NCI-H460 (cell line): ENCODE measurements at places on chromosomes 2 and 18. TPM values are rescaled to one million over a fixed set of nuclear protein-coding genes. Genes with fewer than 3 reads are reported as not detected.

- no peak for DNase-seq
Measured at GRCh38 chr2:238425979-238426567, 654 bp upstream of the ASB1 start.

- no peak for DNase-seq
Measured at GRCh38 chr2:225763711-225764110, 364.2 kb downstream of the NYAP2 start.

DNA sequence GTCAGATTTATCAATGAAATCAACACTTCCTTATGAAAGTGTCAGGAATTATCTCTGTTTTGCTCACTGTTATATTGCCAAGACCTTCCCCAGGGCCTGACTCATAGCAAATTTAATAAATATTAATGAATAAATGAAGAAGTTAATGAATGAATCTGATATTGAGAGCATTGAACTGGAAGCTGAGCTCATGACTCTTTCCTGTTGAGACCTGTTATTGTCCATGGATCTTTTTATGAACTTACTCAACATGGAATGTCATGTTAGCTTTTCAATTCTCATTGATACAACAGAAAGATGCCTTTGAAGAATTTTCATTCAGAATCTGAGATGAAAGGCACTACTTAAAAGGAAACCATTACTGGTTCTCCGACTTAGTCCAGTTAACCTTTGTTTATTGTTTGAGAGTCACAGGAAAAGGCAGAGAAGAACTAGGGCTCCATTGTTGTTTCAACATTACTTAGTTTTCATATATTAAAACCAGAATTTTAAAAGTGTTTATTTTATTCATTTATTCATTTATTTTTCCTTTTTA, 90.4 kb upstream of the UNC80 start:
- no peak for DNase-seq

The BBS5 gene
- total RNA-seq = 5.4 and 6.2 TPM in 2 replicates

The TTC39C gene
- total RNA-seq = 28.3 and 29.7 TPM in 2 replicates

The RNASEH1 gene
- total RNA-seq = 39.0 and 42.0 TPM in 2 replicates
